ENCODE measurements at places on chromosomes 3 and 15.

DNA sequence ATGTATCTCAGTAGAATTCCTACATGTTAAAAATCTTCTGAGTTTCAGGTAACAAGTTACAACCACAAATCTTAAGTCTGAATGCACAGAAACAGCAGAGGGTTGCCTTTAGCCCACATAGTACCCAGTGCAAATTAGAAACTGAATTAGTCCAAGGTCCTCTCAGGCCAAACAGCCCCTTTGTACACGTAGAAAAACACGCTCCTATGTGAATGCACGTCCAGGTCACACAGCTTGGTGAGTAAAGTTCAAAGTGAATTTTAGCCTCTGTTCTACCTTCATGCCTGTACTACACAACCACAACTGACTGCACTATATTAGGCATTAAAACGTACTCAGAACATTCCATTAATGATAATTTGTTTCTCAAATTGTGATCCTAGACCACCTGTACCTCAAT, 46.3 kb downstream of the GYG1 start:
- DNase-seq = no peak

GRCh38 chr3:124483915-124484470, 246.3 kb upstream of the UMPS start:
- DNase-seq = no peak

- peak; percentile 3 for DNase-seq
Measured at GRCh38 chr15:101827257-101827656, 15.3 kb downstream of the OR4F15 start.

GRCh38 chr3:43005981-43006380, 26.9 kb downstream of the GASK1A start:
- DNase-seq = no peak

DNA sequence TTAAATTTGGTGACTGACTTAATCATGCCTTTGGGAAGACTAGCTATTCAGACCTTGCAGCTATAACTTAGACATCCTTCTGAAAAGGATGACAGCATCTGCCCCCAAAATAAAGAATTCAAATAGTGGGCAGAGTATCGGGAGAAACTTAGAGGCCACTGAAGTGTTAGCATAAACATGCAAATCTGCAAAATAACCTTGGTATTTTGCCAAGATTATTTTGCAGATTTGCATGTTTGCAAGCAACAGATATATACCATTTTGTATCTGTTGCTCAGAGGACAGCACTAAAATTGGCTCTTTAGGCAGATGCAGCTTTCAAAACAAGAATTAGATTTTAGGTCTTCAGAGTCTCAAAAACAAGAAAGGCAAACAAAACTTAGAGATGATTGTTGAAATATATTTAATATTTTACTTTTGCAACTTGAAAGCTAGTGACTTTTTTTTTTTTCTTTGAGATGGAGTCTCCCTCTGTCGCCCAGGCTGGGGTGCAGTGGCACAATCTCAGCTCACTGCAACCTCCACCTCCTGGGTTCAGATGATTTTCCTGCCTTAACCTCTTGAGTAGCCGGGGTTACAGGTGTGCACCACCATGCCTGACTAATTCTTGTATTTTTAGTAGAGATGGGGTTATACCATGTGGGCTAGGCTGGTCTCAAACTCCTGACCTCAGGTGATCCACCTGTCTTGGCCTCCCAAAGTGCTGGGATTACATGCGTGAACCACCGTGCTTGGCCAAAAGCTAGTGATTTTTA, 47.8 kb downstream of the KBTBD8 start:
- no peak for DNase-seq

Measured in iris pigment epithelial cell (primary cell).